ENCODE measurements at places on chromosomes 2 and 18.

GRCh38 chr18:63603355-63603754, 16.2 kb downstream of the SERPINB13 start:
- DNase-seq: no peak
- H3K4me3 ChIP-seq: no peak overlapping the region
- H3K36me3 ChIP-seq: no peaks in the 10 kb centered on the region
- H3K27me3 ChIP-seq: peaks cover 4% of the 10 kb centered on the region
- no peaks in the 10 kb centered on the region for H3K4me1 ChIP-seq

- no peaks in the 10 kb centered on the region for H3K4me1 ChIP-seq
- DNase-seq: no peak
- no peaks in the 10 kb centered on the region for H3K27me3 ChIP-seq
- H3K36me3 ChIP-seq: no peaks in the 10 kb centered on the region
- no peak overlapping the region for H3K27ac ChIP-seq
These were observed 1206.0 kb upstream of the ZEB2 start for GRCh38 chr2:145725876-145726275.

DNA sequence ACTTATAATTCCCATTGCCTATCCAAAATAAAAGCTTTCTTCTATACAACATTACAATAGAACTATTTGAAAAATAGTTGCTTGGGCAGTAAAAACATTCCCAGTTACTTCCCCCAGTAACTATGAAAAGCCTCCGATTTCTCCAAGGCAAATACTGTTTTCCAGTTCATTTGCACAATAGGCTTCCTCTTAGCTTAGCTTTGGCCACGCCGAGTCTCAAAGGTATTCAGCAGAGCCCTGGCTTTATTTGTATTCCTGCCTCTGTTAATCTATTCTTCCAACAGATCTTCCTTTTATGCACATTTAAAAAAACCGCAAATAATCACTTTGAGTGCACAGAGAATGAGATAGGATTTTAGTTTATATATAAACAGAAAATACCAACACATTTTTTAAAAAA, 836.8 kb upstream of the VRK2 start:
- no peak overlapping the region for H3K4me3 ChIP-seq
- no peak for DNase-seq
- no peaks in the 10 kb centered on the region for H3K36me3 ChIP-seq
- H3K27me3 ChIP-seq: no peaks in the 10 kb centered on the region
- H3K4me1 ChIP-seq: no peaks in the 10 kb centered on the region

DNA sequence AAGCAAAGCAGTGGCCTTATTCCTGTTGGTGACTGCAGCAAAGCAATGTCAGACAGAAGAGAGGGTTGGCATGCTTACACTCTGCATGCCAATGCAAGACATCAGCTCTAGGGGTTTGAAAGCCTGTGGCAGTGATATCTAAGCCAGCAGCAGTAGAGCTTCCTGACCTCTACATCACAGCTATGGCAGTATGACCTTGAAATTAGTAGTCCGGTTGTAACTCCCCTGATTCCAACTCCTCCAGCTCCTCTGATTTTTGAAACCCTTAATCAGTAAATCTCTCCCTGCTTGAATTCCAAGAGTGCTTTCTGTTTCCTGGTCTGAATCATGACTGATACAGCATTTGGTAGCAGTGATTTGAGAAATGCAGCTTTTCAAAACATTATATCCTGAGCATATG, 60.0 kb upstream of the LRP1B start:
- H3K27me3 ChIP-seq: no peaks in the 10 kb centered on the region
- DNase-seq: no peak
- no peaks in the 10 kb centered on the region for H3K36me3 ChIP-seq
- H3K4me1 ChIP-seq: peaks cover 1% of the 10 kb centered on the region

- no peaks in the 10 kb centered on the region for H3K4me1 ChIP-seq
- peaks cover 23% of the 10 kb centered on the region for H3K27me3 ChIP-seq
- H3K27ac ChIP-seq: no peak overlapping the region
- DNase-seq: no peak
- no peaks in the 10 kb centered on the region for H3K36me3 ChIP-seq
These were observed 478.8 kb downstream of the PLCL1 start for GRCh38 chr2:198283146-198283545.

DNA sequence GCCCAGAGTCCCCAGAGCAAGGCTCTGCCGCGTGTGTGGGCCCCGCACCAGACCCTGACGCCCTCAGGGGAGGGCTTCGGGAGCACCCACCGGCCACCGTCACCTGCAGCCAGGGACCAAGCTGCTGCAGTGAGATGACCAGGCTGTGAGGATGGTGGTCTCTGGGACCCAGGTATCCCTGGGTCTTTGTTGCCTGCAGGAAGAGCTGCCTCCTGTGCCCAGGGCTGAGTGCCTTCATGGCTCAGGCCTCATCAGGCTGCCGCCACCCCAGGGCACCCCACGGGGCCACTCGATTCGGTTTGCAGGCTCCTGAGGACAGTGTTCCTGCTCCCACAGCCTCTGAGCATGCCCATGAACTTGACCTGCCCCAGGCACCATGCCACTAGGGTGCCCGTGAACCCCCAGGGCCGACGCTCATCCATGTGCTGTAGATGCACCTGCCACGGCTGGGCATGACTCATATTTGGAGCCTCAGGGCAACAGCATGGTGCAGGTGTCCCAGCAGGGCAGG, 109.8 kb downstream of the FAM210A start:
- H3K36me3 ChIP-seq: peaks cover 3% of the 10 kb centered on the region
- no peak for DNase-seq
- peak overlapping the region; percentile 93 for H3K27ac ChIP-seq
- peaks cover 57% of the 10 kb centered on the region for H3K4me1 ChIP-seq
- H3K27me3 ChIP-seq: no peaks in the 10 kb centered on the region

- no peaks in the 10 kb centered on the region for H3K27me3 ChIP-seq
- H3K4me1 ChIP-seq: peaks cover 26% of the 10 kb centered on the region
- no peak overlapping the region for H3K27ac ChIP-seq
- peaks cover 18% of the 10 kb centered on the region for H3K36me3 ChIP-seq
- H3K4me3 ChIP-seq: no peak overlapping the region
- DNase-seq: no peak
These were observed 53.4 kb downstream of the TPGS2 start for GRCh38 chr18:36775396-36775795.

- DNase-seq: no peak
- H3K4me3 ChIP-seq: no peak overlapping the region
- H3K27ac ChIP-seq: no peak overlapping the region
- H3K4me1 ChIP-seq: no peaks in the 10 kb centered on the region
- peaks cover 28% of the 10 kb centered on the region for H3K27me3 ChIP-seq
- H3K36me3 ChIP-seq: no peaks in the 10 kb centered on the region
These were observed 40.8 kb downstream of the SPTBN1 start for GRCh38 chr2:54496920-54497319.

GRCh38 chr2:231512222-231512621, 18.0 kb downstream of the NMUR1 start:
- DNase-seq: no peak
- H3K27me3 ChIP-seq: no peaks in the 10 kb centered on the region
- H3K27ac ChIP-seq: no peak overlapping the region

GRCh38 chr2:205267323-205267722, 415.0 kb upstream of the NRP2 start:
- peaks cover 15% of the 10 kb centered on the region for H3K4me1 ChIP-seq
- no peak overlapping the region for H3K4me3 ChIP-seq
- no peak overlapping the region for H3K27ac ChIP-seq
- DNase-seq: no peak

GRCh38 chr2:2226326-2226725, 104.7 kb downstream of the MYT1L start:
- no peaks in the 10 kb centered on the region for H3K4me1 ChIP-seq
- no peak overlapping the region for H3K4me3 ChIP-seq
- no peak overlapping the region for H3K27ac ChIP-seq
- H3K36me3 ChIP-seq: no peaks in the 10 kb centered on the region
- H3K27me3 ChIP-seq: no peaks in the 10 kb centered on the region

GRCh38 chr2:230267556-230267955, 42.0 kb downstream of the SP140 start:
- no peak for DNase-seq
- peak overlapping the region; percentile 2 for H3K4me3 ChIP-seq
- H3K27ac ChIP-seq: peak overlapping the region; percentile 5
- H3K4me1 ChIP-seq: peaks cover 52% of the 10 kb centered on the region
- no peaks in the 10 kb centered on the region for H3K27me3 ChIP-seq

- DNase-seq: no peak
- peaks cover 30% of the 10 kb centered on the region for H3K27me3 ChIP-seq
- peak overlapping the region; percentile 29 for H3K27ac ChIP-seq
- H3K4me3 ChIP-seq: peak overlapping the region; percentile 77
- peaks cover 7% of the 10 kb centered on the region for H3K36me3 ChIP-seq
These were observed 37.2 kb downstream of the ITGA6 start for GRCh38 chr2:172464400-172465129.

- no peak overlapping the region for H3K27ac ChIP-seq
- H3K4me1 ChIP-seq: peaks cover 3% of the 10 kb centered on the region
These were observed 39.2 kb downstream of the FECH start for GRCh38 chr18:57547260-57547659.

- H3K36me3 ChIP-seq: no peaks in the 10 kb centered on the region
- peaks cover 8% of the 10 kb centered on the region for H3K27me3 ChIP-seq
- DNase-seq: no peak
These were observed 153.2 kb downstream of the DDX1 start for GRCh38 chr2:15744820-15745219.

DNA sequence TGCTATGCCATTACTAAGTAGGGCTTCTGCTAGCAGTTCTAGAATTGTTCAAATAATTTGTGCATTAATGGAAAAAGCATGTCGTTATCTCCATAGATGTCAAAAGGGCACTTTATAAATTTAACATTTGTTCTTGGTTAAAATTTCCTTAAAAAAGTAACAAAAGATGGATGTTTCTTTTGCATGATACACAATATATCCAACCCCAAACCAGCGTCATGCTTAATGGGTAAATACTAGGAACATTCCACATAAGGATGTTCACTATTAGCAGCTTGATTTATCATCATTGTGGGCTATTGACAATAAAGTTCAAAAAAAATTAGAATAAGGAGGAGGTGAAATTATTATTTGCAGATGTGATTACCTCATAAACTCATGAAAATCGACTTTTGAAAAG, 79.7 kb downstream of the GREB1L start:
- no peaks in the 10 kb centered on the region for H3K27me3 ChIP-seq
- no peaks in the 10 kb centered on the region for H3K4me1 ChIP-seq
- no peak overlapping the region for H3K4me3 ChIP-seq
- H3K27ac ChIP-seq: no peak overlapping the region
- H3K36me3 ChIP-seq: no peaks in the 10 kb centered on the region
- DNase-seq: no peak

DNA sequence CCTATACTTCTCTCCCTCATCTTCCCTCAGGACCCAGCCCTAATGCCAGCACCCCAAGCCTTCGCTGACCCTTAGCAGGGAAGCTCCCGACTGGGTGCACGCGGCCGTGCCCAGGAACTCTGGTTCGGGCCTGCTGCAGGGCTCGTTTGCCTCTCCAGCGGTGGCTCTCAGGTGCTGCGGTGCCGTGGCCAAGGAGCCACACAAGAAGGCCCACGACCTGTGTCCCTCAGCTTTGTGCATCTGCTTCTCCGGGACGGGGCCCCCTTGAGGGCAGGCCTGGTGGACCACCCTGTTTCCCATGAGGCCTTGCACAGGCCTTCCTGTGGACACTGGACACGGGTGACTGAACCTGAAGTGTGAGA, 17.7 kb downstream of the BOK start:
- H3K4me3 ChIP-seq: no peak overlapping the region
- H3K4me1 ChIP-seq: no peaks in the 10 kb centered on the region
- no peak for DNase-seq
- no peak overlapping the region for H3K27ac ChIP-seq
- H3K36me3 ChIP-seq: peaks cover 2% of the 10 kb centered on the region
- no peaks in the 10 kb centered on the region for H3K27me3 ChIP-seq

GRCh38 chr2:50309503-50309902, 722.4 kb downstream of the NRXN1 start:
- H3K4me1 ChIP-seq: no peaks in the 10 kb centered on the region
- H3K36me3 ChIP-seq: no peaks in the 10 kb centered on the region
- H3K27ac ChIP-seq: no peak overlapping the region
- H3K27me3 ChIP-seq: no peaks in the 10 kb centered on the region
- no peak overlapping the region for H3K4me3 ChIP-seq
